ENCODE measurements at places on chromosomes 5 and 9.

DNA sequence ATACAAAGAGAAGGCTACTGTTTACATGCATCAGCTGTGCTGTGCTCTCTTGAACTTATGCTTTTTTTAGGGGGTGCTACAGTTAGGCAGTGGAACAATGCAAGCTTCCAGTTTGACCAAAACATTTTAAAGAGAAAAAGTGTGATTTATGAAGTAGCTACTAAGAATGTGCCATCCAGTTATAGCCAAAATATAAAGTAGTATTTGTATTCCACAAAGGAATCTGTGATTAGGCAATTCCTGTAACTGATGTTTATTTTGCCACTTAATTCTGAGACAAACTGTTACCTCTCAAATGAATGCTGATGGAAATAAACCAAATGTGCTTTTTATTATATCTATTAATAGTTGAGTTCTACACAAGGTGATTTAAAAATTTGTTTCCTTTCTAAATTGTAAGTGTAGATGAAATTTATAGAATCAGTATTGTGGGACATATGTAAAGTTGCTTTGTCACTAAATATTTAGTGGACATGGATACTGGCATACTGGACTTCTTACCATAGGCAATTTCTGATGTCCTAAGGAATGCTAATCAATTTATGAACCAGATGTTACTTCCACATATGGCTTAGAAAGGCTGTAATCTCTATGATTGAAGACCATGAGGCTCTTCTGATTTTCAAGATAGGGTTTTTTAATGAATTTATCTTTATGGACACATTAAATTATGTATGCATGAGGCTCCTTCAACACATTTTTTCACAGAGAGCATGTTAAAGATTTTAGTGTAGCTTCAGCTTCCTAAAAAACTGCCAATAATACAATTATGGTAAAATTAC is 410.2 kb downstream of the PRR16 start:
- no peak for DNase-seq

DNA sequence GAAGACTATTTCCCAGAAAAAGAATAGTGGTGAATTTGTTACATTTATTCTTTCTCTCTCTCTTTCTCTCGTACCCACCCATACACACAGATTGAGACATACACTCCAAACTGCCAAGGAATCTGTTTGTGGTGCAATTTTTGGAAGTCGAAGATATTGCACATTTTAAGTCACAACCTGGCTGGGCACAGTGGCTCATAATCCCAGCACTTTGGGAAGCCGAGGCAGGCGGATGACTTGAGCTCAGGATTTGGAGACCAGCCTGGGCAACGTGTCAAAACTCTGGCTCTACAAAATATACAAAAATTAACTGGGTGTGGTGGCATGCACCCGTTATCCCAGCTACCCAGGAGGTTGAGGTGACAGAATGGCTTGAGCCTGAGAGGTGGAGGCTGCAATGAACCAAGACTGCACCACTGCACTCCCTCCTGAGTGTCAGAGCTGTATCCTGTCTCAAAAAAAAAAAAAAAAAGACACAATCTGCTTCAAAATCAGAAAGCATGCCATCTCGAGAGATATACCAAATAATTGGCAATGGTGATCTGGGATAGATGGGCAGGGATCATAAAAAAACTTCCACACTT is 19.2 kb upstream of the PLIN2 start:
- DNase-seq = no peak

DNA sequence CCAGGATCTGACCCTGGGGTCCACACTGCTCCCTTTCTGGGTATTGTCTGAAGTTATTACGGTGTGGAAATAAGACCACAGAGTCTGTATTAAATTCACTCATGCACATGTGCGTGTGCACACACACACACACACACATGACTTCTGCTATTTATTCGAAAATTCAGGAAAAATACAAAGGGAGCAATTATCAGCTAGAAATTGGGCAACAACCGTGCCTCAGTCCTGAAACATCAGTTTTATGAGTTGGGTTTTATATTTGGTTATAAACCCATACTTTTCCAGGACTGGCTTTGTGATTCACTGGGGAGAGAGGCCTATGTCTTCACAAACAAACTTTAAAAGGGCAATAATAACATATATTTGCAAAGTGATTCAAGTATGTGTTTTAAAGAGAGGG is 90.2 kb downstream of the ANGPTL2 start:
- DNase-seq = no peak

DNA sequence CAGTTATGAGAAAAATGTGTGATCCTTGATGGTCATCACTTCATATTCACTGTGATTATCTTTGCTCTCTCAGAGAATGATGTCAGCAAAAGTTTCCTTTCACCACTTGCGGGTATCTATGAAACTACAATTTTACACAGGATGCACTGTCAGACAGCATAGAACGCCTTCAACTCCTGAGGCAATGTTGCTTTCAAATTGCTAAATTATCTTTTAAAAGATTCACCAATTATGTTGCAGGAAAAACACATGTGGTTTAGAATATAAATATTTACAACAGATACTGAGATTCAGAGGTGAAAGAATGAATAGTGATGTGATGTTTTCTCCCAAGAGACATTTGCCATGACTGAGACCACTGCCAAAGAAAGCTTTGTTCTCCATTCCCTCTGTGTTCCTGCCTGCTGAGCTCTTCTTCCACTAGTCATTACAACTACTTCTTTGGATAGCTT is 879.8 kb upstream of the DMAC1 start:
- no peak for DNase-seq

- DNase-seq = no peak
Observed at GRCh38 chr9:89526667-89527066, 28.8 kb upstream of the SEMA4D start.

DNA sequence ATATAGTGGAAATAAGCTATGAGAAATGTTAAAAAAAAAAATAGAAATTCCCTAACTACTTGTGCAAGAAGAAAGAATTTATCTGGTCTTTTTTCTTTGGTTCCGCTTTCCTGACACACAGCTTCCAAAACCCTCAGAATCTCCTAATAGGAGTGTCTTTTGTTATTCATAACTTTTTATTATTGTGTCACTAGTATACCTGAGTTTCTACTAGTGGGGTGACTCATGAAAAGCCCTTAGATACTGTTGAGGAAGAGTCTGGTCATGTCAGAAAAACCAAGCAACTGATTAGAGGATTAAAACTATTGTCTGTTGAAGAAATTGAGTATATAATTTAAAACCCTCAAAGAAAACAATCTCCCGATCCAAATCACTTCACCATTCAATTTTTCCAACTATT is 152.8 kb upstream of the IFNE start:
- no peak for DNase-seq

DNA sequence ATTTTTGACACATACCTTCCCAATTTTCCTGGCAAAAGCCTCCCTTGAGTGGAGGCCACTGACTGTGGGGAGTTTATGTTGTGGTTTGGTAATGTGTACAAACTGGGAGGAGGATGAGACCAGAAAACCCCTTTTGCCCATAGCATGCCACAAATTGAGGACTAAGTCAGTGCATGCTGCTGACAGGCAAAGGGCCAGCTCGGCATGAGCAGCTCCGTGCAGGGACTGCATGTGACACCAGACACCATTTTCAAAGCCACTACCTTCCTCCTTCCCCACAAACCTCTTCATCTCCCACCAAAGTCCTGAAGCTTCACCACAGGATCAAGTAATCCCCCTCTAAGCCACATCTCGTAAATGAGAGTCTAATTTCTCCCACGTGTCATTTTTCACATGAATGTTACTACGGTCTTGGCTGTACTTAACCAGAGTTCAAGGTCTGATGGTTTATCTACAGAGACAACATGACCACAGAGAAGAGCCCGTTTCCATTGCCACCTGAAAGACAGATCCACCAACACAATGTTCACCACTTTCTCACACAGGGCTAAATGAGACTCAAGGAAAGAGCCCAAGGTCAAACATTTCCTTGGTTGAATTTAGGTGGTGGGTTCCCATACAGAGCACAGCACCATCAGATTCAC is 106.5 kb downstream of the NFIB start:
- no peak for DNase-seq

- no peak for DNase-seq
Observed at GRCh38 chr5:81924442-81924841, 47.4 kb upstream of the ATG10 start.

GRCh38 chr5:137491121-137491520 is 8.0 kb downstream of the SPOCK1 start:
- peak; percentile 8 for DNase-seq

DNA sequence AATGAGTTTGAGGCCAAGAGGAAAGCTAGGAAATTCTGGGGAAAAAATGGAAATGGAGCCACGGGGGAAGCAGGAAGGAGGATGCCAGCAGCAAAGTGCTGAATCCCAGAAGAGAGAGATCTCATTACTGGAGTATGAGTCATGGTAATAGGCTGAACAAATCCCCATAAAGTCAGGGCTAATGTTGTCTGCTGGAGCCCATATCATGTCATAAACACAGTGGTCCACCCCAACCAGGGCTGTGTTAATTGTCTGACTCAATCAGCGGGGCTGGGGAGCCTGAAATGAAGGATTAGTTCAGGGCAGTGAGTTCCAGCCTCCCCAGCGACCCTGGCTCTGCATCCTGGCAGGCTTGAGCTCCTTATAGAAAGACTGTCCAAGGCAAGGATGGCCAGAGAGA is 68.8 kb downstream of the TLR4 start:
- no peak for DNase-seq

- DNase-seq = no peak
Observed at GRCh38 chr9:93955981-93956784, 1.0 kb upstream of the BARX1 start.

- no peak for DNase-seq
Observed at GRCh38 chr5:72212171-72212570, 104.9 kb downstream of the MAP1B start.

DNA sequence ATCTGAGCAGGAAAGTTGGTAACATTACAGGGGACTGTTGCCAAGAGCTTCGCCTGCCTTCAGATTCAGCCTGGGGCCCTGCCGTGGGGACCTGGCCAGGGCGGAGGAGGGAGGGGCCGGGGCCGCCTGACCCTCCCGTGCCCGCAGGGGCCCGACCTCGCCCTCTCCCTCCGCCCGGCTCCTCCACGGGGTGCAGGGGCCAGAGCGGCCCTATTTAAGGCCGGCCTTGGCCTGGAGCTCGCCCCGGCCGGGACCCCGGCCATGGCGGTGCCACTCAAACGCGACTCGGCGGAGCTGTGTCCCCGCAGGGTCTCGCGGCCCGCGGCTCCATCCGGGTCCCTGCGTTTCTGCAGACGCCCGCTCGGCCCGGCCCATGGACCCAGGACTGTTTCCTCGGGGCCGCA is 757 bp downstream of the TMEM250 start:
- no peak for DNase-seq

DNA sequence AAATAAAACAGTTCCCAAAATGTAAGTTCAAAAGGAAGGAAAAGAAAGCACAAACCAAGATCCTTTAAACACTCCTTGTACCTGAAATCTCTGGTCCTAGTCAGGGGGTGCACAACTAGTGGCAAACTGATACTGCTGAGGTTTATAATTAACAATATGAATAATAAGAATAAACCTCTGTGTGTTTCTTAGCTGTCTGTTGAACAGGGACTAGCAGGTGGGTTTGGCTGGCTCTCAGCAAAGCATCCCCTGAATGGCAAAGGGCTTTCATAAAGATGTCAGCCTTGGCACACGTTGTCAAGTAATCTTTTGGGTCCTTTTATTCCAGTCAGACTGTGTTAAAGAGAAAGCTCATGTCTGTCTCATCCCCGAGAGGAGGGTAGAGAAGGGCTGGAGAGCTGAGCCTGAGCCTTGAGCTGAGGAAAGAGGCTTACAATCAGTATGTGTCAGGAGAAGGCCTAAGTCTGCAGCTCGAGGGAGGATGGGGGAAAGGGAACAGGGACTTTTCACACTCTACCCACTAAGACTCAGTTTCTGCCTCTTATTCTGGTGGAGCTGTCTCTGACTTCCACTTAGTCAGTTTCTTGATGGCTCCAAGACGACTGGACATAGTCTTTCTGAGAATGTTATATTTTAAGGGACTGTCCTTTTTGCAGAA is 123.0 kb downstream of the GALNT10 start:
- DNase-seq = no peak

DNA sequence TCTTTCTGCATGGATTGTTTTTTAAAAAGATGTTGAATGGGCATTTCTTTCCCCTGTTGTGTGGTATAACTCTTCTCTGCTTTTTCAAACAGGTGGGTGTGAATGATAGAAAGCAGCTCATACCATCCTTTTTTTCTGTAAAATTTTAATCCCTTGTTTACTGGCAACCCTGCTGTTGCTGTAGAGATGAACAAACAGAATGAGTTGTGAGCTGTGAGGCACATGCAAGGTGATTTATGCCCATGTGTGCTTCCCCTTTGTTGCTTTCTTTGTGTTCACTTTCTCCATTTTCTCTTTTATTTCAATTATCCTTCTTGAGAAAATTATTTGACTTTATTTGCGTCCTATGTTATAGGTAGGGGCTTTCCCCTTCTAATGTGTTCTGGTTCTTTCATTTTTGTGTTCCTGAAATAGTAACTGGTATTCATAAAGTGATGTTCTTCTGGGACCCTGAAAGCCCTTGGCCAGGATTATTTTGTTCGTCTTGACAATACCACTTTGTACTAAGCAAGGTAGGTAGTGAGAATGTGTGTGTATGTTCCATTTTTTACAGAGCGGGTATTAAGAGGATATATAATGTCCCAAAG is 79.9 kb downstream of the AOPEP start:
- DNase-seq = peak; percentile 45

GRCh38 chr5:59810041-59810440 is 83.5 kb downstream of the PDE4D start:
- DNase-seq = peak; percentile 39

DNA sequence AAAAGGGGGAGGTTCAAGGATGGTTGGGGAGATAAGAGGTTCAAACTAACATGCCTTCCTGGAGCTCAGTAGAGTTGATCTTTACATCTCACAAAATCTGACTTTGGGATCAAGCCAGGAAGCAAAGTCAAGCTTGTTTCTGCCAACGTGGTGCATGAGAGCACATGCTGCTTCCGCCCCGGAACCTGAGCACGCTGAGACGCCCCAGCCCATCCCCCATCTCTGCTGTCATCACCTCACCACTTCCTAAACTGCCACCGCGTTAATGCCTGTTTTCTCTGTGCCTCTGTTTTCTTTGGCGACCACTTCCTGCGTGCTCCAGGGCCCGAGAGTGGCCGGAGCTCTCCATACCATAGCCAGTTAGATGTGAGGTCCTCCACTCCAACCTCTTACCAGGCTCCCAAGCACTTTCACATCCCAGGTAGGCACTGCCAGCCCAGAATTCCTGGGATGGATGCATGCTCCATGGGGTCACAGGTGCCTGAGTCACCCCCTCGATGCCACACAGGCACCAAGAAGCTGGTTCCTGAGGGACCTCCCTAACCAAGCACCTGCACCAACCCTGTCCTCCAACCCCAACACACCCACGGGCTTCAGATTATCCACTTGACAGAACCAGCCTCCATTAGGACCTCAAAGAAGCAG is 31.2 kb upstream of the AFAP1L1 start:
- no peak for DNase-seq

Measured in Caki2 (cell line).